ENCODE measurements at places on chromosomes 4 and X.

- no peak for DNase-seq
Observed at GRCh38 chr4:13032936-13033335, 451.2 kb downstream of the RAB28 start.

DNA sequence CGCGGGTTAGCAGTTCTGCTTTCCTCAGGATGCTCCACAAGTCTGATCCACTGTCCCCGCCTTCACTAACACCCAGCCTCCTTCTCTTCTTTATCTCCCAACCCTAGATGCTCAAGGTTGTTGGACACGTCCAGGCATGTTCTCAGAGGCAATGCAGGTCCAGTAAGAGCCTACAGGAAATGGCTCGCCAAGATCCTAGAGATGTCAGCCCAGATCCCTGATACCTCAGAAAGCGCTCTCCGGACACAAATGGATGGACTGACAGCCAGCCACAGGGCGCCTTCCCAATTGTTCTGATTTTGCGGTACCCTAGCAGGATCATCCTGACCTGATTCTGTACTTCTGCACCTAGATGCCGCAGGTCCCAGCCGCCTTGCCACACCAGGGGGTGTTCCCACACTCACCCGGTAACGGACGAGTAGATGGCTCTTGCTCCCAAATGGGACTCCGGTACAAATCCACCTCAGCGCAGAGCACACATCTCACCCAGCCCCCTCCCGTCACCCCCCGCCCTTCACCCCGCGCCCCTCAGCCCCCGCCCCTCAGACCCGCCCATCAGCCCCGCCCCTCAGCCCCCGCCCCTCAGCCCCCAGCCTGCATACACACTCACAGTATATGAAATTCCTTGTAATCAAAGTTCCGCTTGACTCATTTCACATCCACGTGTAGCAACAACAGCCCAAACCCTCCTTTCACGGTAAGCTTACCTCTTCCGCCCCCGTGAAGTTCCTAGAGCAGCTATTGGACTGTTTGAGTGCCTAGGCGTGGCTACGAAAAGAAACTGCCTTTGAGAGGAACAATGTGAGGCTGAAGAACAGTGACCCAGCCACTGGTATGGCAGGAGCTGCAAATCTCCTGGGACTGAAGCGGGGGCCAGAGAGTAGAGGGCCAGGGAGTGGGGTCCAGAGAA, at the start of gene EDA2R:
Gene EDA2R, minus strand, starts transcription at position 488 of the 910 bp plus-strand sequence. CDS start 23,058 bp downstream, outside the sequence.
- DNase-seq = no peak

- no peak for DNase-seq
Observed at GRCh38 chr4:20944451-20944850, 244.2 kb downstream of the PACRGL start.

GRCh38 chr4:144685911-144686310, 40.0 kb downstream of the HHIP start:
- DNase-seq = no peak

GRCh38 chr4:151567056-151567455, 158.1 kb downstream of the FHIP1A start:
- no peak for DNase-seq

GRCh38 chr4:94508806-94509205, 57.1 kb downstream of the PDLIM5 start:
- DNase-seq = no peak

DNA sequence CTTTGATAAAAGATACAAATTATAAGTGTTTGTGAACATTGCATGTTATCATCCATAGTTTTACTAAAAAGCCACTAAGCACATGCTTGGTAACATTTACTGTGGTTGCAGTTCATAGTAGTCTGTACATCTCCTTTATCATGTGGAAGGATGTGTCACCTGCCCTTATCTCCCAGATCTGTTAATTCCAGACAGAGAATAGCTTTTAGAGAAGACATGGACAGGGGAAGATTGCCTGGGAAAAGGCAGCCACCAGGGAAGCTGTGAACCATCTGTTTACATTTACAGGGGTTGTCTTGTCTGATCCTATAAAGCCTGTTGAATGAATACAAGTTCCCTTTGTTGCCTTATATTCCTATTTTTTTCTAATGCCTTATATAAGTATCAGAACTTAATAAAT, 396.0 kb downstream of the FAT4 start:
- no peak for DNase-seq

- DNase-seq = no peak
Observed at GRCh38 chr4:2799971-2800690, 7.2 kb downstream of the SH3BP2 start.

GRCh38 chr4:89413518-89413917, 105.9 kb upstream of the GPRIN3 start:
- DNase-seq = no peak

GRCh38 chrX:81195712-81196111, 6.0 kb downstream of the HMGN5 start:
- peak; percentile 27 for DNase-seq

GRCh38 chr4:122150931-122151330, 1.2 kb upstream of the BLTP1 start:
- DNase-seq = no peak

DNA sequence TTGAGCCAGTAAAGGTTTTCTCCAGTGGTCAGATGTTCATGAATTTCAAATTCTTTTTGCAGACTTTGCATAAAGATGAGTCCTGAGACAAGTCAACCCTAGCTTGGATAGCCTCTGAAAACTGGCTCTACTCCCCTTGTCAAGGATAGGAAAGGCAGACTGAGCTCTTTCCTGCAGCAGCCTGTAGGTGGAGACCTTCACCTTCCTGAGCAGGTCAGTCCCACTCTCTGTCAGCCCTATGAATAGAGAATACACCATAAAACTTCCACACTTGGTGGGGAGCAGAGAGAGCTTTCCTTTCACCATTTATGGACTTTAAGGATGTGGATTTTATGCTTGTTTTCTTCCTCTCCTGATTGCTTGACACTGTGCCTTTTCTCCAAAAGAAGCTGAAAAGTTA, 41.9 kb downstream of the PCDH19 start:
- no peak for DNase-seq

DNA sequence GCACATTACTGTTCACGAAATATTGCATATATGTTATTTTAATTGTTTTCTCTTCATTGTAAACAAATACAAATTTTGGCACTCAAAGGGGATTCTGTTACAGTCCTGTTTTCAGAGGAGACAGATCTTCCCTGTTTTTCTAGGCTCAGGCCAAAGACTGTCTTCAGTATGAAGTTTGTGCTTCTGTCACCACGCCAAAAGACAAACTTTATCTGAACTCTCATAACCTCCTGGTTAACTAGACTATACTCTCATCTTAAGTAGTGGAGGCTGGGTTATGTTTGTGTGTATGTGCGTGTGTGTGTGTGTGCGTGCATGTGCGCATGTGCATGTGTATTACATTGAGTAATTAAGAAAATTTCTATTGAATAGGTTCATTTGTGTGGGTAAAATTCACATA, 676.8 kb upstream of the HS3ST1 start:
- no peak for DNase-seq

DNA sequence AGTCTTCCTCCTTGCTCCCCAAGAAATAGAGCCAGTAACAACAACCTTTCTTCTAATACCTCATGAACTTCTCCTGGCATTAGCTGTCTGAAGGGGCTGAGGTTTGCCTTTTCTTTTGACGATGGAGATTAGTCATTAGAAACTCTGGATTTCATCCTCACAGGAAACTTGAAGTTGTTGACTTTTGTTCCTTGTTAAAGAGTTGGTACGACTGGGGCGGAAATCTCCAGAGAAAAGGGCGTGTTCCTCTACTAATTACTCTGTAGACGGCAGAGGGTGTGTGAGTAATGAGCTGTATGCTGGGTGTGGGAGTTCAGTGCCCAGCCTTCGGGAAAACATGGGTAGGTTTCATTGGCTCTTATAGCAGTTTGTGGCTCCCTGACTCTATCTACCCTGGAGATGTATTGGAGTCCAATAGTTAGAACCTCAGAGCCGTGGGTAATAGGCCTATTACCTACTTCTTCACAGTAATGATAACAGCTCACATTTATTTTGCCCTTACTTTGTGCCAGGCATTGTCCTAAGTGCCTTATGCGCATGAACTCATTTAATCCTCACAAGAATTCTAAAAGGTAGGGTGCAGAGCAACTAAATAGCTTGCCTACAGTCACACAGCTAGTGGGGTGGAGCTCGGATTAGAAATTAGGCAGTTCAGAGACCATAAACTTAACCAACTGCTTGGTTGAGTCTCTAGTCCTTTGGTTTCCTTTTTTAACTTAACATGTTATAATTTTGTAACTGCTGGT, 23.4 kb downstream of the TMEM164 start:
- DNase-seq = no peak

- DNase-seq = no peak
Observed at GRCh38 chr4:140135529-140136088, 18.4 kb downstream of the MAML3 start.

- no peak for DNase-seq
Observed at GRCh38 chrX:39167791-39168190, 366.5 kb downstream of the MID1IP1 start.

DNA sequence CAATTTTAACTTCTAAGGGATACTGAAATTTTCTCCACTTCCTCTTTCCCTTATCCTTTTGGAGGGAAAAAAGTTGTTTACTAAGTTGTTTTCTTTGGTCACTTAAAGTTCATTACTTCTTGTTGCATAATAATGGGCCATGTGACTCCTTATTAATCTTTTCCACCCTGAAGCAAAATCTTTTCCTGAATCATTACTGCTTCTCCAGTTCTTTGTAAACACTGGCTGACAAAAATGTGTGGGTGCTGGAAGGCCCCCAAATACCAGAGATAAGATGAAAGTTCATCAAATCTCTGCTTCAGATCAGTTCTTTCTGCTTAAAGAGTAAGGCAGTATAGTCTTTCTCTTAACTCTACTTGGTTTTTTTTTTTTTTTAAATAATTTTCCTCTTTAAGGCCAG, 108.9 kb upstream of the NHS start:
- no peak for DNase-seq

DNA sequence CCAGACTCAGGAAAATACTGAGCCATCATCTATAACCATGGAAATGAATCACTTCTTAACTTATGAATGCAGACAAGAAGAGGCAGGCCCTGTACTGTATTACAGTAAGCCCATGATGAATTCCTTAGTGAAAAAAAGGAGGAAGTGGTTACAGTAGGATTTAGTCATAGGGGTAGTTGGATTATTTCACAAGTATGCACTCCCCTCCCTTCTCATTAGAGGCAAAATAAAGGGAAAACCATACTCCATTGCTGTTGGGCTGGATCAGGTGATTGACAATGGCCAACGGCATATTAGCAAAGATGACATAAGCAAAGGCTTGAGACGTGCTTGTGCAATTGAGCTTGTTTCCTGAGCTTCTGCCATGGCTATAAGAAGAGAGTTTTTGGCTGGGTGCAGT, 181.1 kb upstream of the PRPS2 start:
- DNase-seq = no peak

DNA sequence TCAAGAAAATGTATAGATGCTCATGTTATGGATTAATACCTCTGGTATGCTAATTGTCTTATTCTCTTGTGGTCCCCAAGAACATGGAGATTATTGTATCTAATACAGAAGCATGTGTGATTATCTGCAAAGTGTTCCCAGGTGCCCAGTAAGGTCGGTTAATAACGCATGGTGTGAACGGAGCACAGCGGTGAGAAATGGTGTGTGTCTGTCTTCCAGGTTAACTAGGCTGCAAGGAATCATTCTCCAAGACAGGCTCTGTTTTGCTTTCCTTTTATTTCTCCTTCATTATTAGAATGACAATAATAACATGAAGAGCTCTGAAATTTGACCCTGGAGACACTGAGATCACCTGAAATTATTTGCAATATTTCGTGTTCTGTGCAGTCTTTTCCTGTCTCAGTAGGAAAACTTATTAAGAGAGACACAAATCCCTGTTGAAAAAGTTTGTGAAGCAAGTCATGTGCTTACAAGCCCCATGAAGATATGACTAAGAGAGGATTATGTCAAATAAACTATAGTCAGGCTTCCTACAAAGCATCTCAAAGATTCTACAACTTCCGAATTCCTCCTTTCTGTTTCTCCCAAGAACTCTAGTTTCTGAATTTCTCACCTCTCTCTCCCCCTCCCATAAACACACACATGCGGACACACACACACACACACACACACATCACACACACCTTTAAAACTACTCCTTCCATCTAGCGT, 230.9 kb downstream of the HS3ST1 start:
- DNase-seq = no peak

DNA sequence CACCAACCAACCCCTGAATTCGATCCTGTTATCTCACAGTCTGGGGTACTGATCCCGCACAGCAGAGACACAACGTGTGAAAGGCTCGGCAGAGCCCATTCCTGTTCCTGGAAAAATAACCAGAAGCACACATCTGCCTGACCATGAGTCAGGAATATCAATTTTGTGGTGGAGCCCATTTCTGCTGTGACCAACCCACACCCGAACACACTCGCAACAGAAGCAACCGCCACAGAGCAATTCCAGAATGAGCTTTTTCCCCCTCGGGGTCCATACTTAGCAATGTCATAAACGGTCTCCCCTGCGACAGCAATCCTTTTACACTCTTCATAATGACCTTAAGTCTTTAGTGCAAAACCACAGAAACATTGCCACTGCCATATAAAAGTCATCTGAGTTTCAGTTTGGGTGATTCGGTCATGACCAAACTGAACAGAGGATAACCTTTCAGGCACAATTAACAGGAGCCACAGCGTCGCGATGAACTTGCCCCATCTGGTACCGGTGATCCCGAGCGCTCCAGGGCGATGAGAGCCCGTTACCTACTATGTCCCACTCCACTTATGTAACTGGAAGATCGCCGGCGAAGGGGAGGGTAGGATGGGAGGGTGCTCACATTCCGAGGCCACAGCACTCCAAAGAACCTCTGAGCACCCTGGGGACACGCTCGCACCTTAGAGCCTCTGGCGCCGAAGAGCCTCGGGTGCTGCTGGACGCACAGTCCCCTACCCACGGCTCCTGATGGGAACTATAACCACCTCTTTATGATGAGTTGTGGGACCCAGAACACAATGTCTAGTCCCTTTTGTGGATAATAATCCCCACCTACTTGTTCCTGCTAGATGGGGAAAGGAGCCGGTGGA, 1.1 kb downstream of the MECP2 start:
- no peak for DNase-seq

- DNase-seq = no peak
Observed at GRCh38 chr4:6452897-6453687, 19.3 kb downstream of the PPP2R2C start.

- no peak for DNase-seq
Observed at GRCh38 chrX:133983256-133983973, 2.0 kb downstream of the GPC3 start.

GRCh38 chr4:76277667-76278066, 26.1 kb downstream of the FAM47E start:
- DNase-seq = no peak

- no peak for DNase-seq
Observed at GRCh38 chrX:24412637-24413363, 52.3 kb upstream of the PDK3 start.

- no peak for DNase-seq
Observed at GRCh38 chr4:118279920-118280432, 72.8 kb downstream of the PRSS12 start.

- no peak for DNase-seq
Observed at GRCh38 chr4:154602404-154603020, 9.9 kb downstream of the FGG start.

GRCh38 chr4:2402048-2402842, 16.2 kb downstream of the ZFYVE28 start:
- DNase-seq = no peak

- DNase-seq = no peak
Observed at GRCh38 chrX:124383354-124383753, 37.0 kb downstream of the SH2D1A start.
